ENCODE measurements at places on chromosomes 13 and 19.

GRCh38 chr13:94515911-94516310 lies 36.4 kb upstream of the DCT start:
- DNase-seq, result no peak

DNA sequence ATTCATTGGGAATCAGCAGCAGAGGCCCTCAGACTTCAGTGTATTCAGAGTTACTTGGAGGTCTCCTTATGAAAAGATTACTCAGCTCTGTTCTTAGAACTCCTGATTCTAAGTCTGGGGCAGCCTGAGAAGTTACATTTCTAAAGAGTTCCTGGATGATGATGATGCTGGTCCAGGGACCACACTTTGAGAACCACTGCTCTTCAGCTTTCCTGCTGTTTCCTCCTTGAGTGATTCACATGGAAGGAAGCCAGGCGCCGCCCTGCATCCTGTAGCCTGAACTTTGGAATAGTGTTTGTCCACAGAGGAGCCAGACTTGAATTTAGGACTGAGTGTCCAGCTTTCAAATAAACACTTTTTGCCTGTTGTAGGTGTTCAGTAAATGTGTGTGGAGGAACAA lies 2.9 kb downstream of the CEBPG start:
- DNase-seq, result peak; percentile 93

DNA sequence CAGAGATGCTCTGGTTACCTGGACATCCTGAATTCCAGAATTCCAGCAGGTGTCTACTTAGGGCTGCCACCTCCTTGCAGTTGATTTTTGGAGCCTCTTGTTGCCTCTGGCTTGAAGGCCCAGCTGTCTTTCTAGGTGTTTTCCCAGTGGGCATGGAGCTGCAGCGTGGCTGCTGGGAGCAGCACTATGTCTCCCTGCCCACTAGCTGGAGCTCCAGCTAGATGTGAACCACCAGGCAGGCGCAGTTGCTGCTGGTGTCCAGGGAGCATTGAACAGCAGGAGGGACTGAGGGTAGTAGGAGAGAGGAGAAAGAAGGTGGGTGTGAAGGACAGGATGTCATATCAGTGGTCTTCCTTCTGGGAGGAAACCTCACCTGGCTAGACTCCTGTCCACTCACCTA lies 9.9 kb upstream of the SELENOW start:
- no peak for DNase-seq

- no peak for DNase-seq
These were observed 67.2 kb downstream of the SPACA7 start for GRCh38 chr13:112443191-112443994.

DNA sequence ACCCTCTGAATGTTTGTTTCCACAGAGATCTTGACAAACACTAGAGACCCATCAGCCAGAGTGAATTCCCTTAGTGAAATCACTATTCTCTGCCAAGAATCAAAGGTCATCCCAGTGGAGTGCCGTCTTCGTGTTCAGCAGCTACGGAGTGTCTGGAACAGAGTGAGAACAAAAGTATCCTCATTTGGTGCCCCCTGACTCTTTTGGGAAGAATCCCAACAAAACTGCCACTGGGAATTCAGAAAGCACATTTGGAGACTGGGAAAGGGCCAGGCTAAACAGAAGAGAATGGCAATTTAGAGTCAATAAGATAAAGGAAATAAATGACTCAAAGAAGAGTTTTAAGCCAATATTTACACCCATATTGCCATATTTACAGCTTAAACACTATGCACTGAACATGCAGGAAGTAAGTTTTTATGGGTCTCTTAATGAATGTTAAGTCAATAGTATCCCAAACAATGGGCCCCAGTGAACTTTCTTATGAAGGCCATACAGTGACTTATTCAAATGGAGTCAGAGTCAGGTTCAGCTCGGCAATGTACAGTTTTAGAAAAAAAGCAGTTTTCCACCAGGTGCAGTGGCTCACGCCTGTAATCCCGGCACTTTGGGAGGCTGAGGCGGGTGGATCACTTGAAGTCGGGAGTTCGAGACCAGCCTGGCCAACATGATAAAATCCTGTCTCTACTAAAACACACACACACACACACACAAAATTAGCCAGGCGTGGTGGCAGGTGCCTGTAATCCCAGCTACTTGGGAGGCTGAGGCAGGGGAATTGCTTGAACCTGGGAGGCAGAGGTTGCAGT lies 392.6 kb downstream of the KLF5 start:
- no peak for DNase-seq

Data from dermis microvascular lymphatic vessel endothelial cell (primary cell).